Activated CD4-positive, alpha-beta memory T cell treated with anti-CD3 and anti-CD28 coated beads for 36 hours (primary cell): ENCODE measurements at places on chromosomes 12 and 14.

GRCh38 chr12:94849411-94849976 lies 154.0 kb downstream of the NDUFA12 start:
- DNase-seq, result no peak

DNA sequence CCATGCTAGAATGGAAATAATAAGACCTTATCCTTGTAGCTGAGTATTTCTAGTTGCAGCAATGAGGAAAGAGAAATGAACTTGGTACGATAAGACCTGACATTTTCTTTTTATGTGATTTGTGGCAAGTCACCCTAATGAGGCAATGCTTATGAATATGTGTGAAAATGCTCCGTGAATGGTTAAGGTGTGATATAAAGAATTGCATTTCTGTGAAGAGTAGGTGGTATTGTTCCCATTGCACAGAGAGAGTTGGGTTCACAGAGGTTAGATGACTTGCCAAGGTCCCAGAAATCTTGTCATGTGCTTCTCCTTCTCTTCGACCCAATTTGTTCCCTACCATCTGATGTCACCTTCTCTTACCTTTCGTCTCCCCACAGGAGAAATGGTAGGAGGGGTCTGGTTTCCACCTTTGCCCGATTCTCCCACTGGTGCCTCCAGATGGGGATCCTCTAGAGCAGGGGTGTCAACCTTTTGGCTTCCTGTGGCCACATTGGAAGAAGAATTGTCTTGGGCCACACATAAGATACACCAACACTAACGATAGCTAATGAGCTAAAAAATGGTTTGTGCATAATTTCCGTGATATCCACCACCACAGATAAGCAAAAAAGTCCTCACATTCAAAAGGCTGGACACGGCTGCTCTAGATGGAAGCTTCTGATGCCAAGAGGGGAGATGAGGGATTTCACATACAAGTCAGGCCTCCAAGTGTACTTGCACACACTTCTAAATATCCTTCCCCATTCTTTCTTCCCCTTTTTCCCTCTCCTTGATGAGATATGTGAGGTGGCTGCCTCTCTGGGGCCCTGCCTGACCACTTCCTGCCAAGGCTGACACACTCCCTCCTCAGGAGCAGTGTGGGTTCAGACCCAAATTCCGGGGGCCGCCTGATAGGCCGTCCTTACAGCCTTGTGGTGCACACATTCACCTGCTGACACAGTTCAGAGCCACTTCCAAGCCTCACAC lies 96.1 kb downstream of the PLXNC1 start:
- DNase-seq, result peak; percentile 74

GRCh38 chr12:115763376-115763775 lies 514.1 kb downstream of the MED13L start:
- DNase-seq, result no peak

- DNase-seq, result no peak
Observed at GRCh38 chr12:29656762-29657538, 126.8 kb downstream of the TMTC1 start.

GRCh38 chr12:131350943-131351318 lies 360.0 kb upstream of the SFSWAP start:
- no peak for DNase-seq

GRCh38 chr12:50081096-50081808 lies 3.9 kb upstream of the SMARCD1 start:
- DNase-seq, result no peak

GRCh38 chr14:51884086-51884927 lies 23.9 kb downstream of the GNG2 start:
- DNase-seq, result no peak

DNA sequence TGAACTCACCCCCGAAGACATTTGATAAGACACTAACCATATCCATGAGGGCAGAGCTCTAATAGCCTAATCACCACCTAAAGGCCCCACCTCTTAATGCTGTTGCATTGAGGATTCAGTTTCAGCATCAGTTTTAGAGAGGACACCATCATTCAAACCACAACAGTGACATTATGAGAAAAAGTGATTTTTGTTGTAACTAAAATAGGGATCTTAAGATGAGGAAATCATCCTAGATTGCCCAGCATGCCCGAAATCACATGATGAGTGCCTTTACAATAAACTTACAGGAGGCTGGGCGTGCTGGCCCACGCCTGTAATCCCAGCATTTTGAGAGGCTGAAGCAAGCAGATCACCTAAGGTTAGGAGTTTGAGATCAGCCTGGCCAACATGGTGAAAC lies 9.7 kb upstream of the GLT1D1 start:
- DNase-seq, result no peak

DNA sequence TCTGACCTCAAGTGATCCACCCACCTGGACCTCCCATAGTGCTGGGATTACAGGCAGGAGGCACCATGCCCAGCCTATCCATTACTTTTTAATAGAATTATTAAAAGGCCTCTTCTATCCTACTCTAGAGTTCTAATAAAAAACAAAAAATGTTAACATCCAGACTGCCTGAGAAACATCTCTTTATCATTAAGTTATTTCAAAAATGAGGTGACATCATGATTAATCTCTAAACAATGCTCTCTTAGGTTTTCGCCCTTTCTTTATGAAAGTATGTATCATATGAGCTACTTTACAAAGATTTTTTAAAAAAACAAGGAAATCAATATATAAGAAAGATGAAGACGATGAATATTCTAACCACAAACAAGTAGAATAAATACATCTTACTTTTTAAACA lies 52.6 kb downstream of the FGD6 start:
- no peak for DNase-seq

- DNase-seq, result no peak
Observed at GRCh38 chr12:5484426-5484825, 52.5 kb downstream of the NTF3 start.

GRCh38 chr12:98106031-98106683 lies 409.2 kb upstream of the TMPO start:
- no peak for DNase-seq

GRCh38 chr12:3636328-3636727 lies 116.6 kb downstream of the CRACR2A start:
- no peak for DNase-seq

- DNase-seq, result no peak
Observed at GRCh38 chr14:54322701-54323337, 74.0 kb upstream of the CDKN3 start.

DNA sequence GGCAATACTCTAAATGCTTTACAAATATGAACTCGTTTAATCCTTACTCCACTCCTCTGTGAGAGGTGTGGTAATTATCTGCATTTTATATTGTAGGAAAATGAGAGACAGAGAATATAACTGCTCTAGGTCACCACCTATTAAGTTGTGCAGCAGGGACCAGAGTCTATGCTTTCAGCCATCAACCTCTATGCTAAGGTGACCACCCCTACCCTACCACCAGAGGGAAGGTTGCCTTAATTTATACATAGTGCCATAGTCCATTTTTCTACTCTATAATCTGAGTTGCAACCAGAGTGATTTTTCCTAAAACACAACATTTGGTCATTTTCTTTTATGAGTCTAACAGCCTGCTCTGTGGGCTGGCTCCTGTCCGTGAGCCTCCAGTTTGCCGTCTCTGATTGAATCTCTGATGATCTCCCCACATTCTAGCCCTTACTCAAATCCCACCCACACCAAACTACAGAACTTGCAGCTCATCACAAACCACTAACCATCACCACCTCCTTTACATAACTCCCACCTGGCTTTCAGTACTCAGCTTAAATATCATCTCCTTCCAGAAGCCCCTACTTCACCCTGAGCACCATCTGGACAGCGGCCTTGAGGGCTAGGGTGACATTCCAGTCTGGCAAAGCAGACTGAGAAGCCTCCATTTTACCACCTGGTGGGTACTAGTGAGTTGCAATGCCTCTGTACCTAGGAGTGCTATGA lies 126.6 kb downstream of the PPM1H start:
- DNase-seq, result peak; percentile 29

GRCh38 chr14:74919421-74920165 lies 3.5 kb downstream of the RPS6KL1 start:
- DNase-seq, result no peak

- DNase-seq, result no peak
Observed at GRCh38 chr12:122054842-122055520, 23.6 kb upstream of the MLXIP start.

DNA sequence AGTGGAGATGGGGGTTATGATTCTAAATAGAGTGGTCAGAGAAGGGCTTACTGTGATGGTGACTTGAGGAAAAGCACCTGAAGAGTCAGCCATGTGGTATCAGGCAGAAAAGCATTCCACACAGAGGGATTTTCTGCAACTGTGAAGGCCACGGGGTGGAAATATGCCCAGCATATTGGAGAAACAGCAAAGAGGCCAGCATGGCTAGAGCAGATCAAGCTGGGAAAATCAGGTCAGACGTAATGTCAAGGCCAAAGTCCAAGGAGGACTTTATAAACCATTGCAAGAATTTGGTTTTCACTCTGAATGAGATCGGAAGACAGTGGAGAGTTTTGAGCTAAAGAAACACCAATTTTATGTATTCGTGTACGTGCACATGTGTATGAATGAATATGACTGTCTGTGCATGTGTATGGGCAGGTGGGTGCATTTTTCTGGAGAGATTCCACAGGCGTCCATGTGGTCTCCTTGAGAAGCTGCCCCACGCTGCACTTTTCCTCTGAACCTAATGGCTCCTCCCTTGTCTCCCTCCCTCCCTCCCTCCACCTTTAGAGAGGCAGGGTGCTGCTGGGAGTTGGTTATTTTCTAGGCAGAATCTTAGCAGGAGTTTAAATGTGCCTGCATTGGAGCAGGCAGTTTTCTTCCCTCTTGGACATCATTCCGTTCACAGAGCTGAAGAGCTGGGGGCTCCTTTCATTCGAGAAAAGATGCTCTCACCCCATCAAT lies 97.4 kb upstream of the PPP4R3A start:
- no peak for DNase-seq

DNA sequence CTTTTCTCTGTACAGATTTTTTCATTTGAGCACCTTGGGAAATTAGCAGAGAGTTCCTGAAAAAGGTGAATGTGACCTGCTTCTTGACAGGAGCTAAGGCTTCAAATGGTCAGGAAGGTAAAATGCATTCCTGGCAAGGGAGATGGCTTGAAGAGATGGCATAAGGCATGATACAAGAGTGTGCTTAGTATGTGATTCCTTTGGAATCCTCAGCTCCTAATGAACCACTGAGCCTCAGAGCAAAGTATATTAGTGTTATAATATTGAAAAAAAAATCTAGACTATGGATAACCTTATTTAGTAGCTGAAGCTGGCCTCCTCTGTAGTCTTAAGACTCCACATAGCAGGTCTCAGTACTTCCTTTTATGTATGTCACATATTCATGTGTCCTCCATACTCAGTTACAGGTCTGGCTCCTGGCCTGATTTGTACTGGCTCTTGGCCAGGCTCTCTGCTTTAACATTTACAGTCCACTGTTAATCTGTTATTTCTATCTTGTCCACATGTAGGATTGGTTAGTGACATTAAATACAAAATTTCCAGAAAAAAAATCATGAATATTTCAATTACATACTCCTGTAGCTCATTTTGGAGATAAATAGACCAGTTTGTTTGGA lies 17.9 kb downstream of the TOGARAM1 start:
- DNase-seq, result no peak

GRCh38 chr14:104685216-104685997 lies 4.0 kb upstream of the INF2 start:
- DNase-seq, result peak; percentile 45

- DNase-seq, result no peak
Observed at GRCh38 chr12:76786986-76787385, 23.1 kb downstream of the ZDHHC17 start.

GRCh38 chr12:16602412-16602811 lies 3.5 kb downstream of the LMO3 start:
- no peak for DNase-seq

DNA sequence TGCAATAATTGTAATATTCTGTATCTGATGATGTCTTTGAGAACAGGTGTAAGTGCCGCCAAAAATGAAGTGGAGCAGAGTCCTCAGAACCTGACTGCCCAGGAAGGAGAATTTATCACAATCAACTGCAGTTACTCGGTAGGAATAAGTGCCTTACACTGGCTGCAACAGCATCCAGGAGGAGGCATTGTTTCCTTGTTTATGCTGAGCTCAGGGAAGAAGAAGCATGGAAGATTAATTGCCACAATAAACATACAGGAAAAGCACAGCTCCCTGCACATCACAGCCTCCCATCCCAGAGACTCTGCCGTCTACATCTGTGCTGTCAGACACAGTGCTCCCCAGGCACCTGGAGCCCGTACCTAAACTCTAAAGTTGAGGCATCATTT lies 268.7 kb downstream of the DAD1 start:
- no peak for DNase-seq

- no peak for DNase-seq
Observed at GRCh38 chr12:5008661-5009060, 35.0 kb upstream of the KCNA5 start.

GRCh38 chr14:31216359-31216758 lies 8.8 kb upstream of the HECTD1 start:
- DNase-seq, result no peak

GRCh38 chr12:40557980-40558379 lies 134.3 kb upstream of the CNTN1 start:
- no peak for DNase-seq

- DNase-seq, result no peak
Observed at GRCh38 chr14:69096781-69097475, 56.0 kb downstream of the DCAF5 start.

- DNase-seq, result no peak
Observed at GRCh38 chr14:89406941-89407340, 10.1 kb downstream of the FOXN3 start.

DNA sequence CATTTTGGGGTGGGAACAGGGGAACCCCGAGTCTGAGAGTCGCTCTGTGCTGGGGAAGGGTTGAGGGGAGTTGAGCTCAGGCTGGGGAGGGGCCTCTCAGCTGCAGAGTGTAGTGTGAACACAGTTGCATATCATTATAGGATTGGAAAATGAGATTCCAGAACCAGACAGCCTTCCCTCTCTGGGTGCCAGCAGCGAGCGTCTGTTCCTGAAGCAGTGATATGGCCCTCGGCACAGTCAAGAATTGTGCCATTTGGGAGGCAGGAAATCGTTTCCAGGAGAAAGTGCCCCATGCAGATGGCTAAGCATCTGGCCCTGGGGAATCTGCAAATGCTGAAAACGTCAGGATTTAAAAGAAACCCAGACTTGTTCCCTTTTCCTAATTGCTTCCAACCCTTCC lies 70.4 kb upstream of the SFSWAP start:
- DNase-seq, result no peak

GRCh38 chr12:30197392-30198057 lies 413.8 kb upstream of the TMTC1 start:
- DNase-seq, result no peak

DNA sequence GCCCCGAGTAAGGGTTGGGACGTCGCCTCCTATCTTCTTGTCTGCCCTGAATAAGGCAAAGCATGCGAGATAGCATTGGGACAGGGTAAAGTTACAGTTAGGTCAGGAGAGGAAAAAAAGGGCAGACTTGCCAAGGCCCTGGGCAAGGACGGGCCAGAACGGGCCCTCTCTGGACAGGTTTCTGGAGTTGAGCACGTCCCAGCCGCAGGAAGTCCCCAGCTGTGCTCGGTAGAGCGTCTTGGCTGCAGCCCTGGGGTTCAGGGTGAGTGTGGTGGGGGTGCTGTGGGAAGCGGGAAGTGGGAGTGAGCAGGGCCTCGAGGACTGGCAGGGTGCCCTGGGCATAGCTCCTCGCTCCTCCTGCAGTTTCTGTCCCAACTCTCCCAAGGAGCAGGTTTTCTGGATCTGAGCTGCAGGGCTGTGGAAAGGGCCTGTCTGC lies 5.4 kb downstream of the RPS6KL1 start:
- DNase-seq, result no peak

- DNase-seq, result no peak
Observed at GRCh38 chr12:51973560-51973959, 22.1 kb downstream of the ACVR1B start.

GRCh38 chr12:1059162-1059561 lies 68.1 kb downstream of the ERC1 start:
- DNase-seq, result no peak
